D721Med (cell line): ENCODE measurements at places on chromosomes 5 and 9.

DNA sequence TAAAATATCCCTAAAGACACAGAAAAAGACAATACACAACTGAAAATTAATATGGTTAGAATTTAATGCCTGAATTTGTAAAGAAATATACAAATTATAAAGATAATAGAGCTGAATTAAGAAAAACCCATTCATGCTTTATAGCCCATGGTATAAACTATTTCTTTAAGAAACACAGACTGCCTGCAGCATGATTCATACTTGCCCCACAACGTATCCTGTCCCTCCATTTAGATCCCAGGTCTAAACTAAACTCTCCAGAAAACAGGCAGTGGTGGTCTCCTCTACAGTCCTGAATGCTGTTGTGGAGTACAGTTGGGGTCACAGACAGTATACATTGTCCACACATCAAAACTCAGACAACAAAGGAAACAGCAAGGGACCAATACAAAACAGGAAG lies 24.8 kb downstream of the IL6ST start:
- no peak for DNase-seq

- DNase-seq, result no peak
Measured at GRCh38 chr9:118533101-118533500, 828.9 kb downstream of the TLR4 start.

DNA sequence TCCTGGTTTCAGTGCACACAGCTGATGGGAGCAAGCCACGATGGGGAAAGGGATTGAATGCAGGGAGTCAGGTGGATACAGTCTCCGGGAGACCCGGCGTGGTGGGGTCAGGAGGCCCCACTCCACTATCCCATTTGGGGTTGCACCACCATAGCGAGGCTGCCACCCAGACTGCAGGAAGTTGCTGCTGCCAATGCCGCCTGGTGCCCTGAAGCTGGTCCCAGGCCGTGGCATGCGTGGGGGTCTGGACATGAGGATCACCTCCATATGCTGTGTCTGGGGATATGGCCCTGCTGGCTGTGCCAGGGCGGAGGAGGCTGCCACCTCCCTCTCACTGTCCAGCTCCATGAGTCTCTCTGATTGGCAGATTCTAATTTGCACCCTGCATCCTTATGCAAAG lies 45.3 kb downstream of the COL5A1 start:
- no peak for DNase-seq

- no peak for DNase-seq
Measured at GRCh38 chr9:76943054-76943453, 37.1 kb upstream of the PRUNE2 start.

DNA sequence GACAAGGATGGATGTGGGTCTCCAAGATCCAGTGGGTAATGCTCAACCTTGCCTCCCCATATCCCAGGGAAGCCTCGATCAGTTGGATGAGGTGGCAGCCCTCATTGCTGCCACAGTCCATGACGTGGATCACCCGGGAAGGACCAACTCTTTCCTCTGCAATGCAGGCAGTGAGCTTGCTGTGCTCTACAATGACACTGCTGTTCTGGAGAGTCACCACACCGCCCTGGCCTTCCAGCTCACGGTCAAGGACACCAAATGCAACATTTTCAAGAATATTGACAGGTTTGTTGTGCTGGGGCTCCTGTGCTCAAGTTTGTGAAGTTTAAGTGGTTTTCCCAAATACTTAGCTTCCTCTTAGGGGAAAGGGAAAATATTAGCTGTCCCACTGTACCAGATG lies 74.0 kb downstream of the WDR41 start:
- no peak for DNase-seq

GRCh38 chr5:10913841-10914240 lies 152.8 kb upstream of the DAP start:
- no peak for DNase-seq
